ENCODE measurements at places on chromosomes 16 and 17.
A peak's percentile ranks its signal among the peaks of the same experiment; 100 is the strongest.

DNA sequence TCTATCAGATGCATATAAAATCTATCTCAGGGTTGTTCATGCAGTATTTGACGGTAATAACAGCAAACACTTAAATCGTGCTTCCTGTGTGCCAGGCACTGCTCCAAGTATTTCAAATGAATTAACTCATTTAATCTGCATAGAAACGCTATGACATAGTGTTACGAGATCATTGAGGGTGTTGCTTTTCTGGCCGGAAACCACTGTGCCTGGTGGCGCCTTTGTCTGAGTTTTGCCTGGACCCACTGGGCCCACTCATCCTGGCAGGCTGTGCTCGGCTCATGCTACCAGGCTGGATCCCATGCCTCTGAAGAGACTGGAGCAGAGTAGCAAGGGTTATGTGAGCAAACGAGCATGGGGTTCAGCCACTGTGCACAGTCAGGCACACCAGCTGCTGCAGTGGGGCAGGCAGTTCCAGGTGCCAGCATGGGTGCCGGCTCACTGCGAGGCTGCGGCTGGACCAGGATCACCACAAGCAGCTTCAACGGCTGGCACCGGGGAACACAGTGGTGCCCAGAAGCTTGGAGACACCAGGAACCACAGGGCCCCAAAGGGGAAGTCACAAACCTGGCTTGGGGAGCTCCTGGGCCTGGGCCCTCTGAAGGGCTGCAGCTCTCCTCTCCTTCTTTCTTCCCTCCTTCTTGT lies 45.9 kb upstream of the CLEC19A start:
- H3K4me1 ChIP-seq, result no peaks in the 10 kb centered on the region
- no peak overlapping the region for H3K27ac ChIP-seq
- H3K27me3 ChIP-seq, result no peaks in the 10 kb centered on the region
- H3K4me3 ChIP-seq, result no peak overlapping the region
- H3K36me3 ChIP-seq, result no peaks in the 10 kb centered on the region

DNA sequence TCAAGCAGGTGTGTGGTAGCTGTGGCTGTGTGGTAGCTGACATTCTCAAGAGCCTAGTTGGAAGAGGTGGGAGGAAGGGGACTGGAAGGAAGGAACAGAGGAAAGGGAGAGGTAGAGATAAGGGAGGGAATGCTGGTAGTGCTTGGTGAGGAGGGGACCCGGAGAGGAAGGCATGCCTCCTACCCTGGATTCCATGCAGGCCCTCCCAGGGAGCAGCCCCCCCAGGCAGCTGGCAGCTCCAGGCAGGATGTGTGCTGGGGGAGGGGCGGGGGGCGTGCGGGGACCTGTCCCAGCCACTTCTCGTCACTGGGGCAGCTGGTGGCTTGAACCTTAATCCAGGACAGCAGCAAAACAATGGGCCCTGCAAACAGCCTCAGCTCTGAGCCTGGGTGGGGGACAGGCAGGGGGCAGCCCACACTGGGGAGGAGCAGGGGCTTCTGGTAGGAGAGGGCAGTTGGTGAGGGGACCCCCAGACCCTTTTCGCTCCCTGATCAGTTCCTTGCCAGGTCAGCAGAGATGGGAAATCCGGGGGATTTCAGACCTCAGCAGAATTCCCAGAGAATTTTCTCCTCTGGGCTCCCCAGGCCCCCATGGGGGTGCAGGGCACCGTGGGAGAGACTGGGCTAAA lies 27.1 kb downstream of the ARHGAP23 start:
- H3K27me3 ChIP-seq, result peaks cover 86% of the 10 kb centered on the region
- no peak overlapping the region for H3K4me3 ChIP-seq
- no peak overlapping the region for H3K27ac ChIP-seq
- DNase-seq, result no peak
- H3K36me3 ChIP-seq, result no peaks in the 10 kb centered on the region

DNA sequence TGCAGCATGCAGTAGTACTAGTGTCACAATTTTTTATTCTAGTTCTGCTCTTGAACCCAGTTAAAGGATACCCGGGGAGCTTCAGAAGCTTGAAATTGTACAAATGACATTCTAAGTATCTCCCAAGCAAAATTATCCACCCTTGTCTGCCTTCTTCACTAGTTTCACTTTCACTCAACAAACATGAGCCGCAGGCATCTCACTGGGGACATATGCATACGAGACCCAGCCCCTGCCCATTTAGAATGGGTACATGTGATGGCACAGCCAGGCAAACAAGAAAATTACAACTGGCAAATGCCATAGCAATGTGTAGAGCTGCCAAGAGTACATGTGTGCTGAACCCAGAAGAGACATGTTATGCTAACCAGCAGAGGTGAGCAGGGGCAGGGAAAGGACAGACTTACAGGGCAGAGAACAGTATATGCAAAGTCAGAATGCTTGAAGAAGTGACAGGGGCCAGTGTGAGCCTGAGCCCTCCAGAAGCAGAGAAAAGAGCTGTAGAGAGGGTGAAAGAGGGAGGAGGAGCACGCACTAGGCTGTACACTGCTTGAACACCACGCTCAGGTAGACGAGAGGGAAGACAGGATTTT lies 8.3 kb downstream of the GINS2 start:
- no peak overlapping the region for H3K4me3 ChIP-seq
- peak overlapping the region; percentile 64 for H3K27ac ChIP-seq
- DNase-seq, result no peak
- H3K27me3 ChIP-seq, result no peaks in the 10 kb centered on the region
- H3K4me1 ChIP-seq, result peaks cover 17% of the 10 kb centered on the region

DNA sequence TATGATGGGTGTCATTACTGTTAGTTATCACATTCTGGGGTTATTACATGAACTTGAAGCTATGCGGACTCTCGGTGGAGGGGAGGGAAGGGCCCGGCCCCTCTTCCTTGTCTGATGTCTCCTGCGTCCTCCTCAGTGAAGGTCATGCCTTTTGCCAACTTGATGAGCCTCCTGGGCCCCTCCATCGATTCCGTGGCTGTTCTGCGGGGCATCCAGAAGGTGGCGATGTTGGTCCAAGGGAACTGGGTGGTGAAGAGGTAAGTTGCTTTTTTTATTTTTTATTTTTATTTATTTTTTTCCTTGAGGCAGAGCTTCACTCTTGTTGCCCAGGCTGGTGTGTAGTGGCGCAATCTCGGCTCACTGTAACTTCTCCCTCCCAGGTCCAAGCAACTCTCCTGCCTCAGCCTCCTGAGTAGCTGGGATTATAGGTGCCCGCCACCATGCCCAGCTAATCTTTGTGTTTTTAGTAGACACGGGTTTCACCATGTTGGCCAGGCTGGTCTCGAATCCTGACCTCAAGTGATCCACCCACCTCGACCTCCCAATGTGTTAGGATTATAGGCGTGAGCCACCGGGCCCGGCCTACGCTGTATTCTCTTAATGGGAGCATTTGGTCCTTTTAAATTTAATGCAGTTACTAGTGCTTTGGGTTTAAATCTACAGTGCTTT lies 21.6 kb downstream of the POLR3E start:
- no peak overlapping the region for H3K4me3 ChIP-seq
- H3K27ac ChIP-seq, result peak overlapping the region; percentile 46
- peaks cover 37% of the 10 kb centered on the region for H3K36me3 ChIP-seq
- H3K27me3 ChIP-seq, result no peaks in the 10 kb centered on the region
- DNase-seq, result peak; percentile 76
- peaks cover 4% of the 10 kb centered on the region for H3K4me1 ChIP-seq

- no peak overlapping the region for H3K4me3 ChIP-seq
- no peaks in the 10 kb centered on the region for H3K27me3 ChIP-seq
- H3K4me1 ChIP-seq, result peaks cover 24% of the 10 kb centered on the region
These were observed 18.4 kb upstream of the CORO6 start for GRCh38 chr17:29640981-29641642.

- DNase-seq, result no peak
- H3K36me3 ChIP-seq, result peaks cover 70% of the 10 kb centered on the region
- H3K27ac ChIP-seq, result no peak overlapping the region
- H3K4me1 ChIP-seq, result no peaks in the 10 kb centered on the region
- H3K4me3 ChIP-seq, result no peak overlapping the region
These were observed 11.8 kb downstream of the SETD1A start for GRCh38 chr16:30969246-30969842.

DNA sequence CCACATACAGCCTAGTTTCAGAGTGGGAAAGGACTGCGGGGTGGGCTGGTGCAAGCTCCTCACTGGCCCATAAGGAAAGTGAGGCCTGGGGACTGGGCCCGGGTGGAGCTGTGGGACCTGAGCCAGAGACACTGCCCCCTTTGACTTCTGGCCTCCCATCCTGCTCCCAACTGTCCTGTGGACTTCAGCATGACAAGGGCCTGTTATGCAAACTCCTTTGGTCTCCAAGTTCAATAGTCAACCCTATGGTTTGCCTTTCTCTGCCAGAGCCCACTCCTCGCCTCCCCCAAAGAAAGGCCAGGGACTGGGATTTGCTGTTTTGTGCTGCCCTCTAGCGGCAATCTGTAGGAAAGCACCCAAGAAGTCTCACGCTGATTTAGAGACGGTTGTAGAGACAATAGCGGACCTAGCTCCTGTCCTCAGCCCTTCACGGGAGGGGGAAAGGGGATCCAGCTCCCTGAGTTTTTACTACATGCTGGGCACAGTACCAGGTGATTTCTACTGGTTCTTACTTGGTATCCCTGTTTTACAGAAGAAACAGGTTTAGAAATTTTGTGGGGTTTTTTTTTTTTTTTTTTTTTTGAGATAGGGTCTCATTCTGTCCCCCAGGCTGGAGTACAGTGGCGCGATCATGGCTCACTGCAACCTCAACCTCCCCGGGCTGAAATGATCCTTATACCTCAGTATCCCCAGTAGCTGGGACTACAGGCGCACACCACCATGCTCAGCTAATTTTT lies 1.2 kb upstream of the TLCD3B start:
- H3K36me3 ChIP-seq, result peaks cover 1% of the 10 kb centered on the region
- peaks cover 86% of the 10 kb centered on the region for H3K27me3 ChIP-seq
- peak; percentile 77 for DNase-seq
- H3K4me1 ChIP-seq, result peaks cover 8% of the 10 kb centered on the region
- no peak overlapping the region for H3K27ac ChIP-seq

- DNase-seq, result no peak
- H3K27ac ChIP-seq, result peak overlapping the region; percentile 91
- H3K36me3 ChIP-seq, result peaks cover 21% of the 10 kb centered on the region
- peaks cover 38% of the 10 kb centered on the region for H3K4me1 ChIP-seq
- H3K27me3 ChIP-seq, result peaks cover 5% of the 10 kb centered on the region
These were observed 1.0 kb upstream of the HSBP1 start for GRCh38 chr16:83806731-83807130.

GRCh38 chr17:75069783-75070182 lies 18.0 kb upstream of the SLC16A5 start:
- H3K4me1 ChIP-seq, result peaks cover 42% of the 10 kb centered on the region
- no peak overlapping the region for H3K27ac ChIP-seq
- DNase-seq, result peak; percentile 49
- peaks cover 10% of the 10 kb centered on the region for H3K36me3 ChIP-seq
- H3K27me3 ChIP-seq, result peaks cover 4% of the 10 kb centered on the region

GRCh38 chr17:44044071-44044470 lies 22.4 kb downstream of the LSM12 start:
- H3K4me1 ChIP-seq, result peaks cover 21% of the 10 kb centered on the region
- no peak for DNase-seq

- peaks cover 15% of the 10 kb centered on the region for H3K27me3 ChIP-seq
- H3K4me3 ChIP-seq, result no peak overlapping the region
- no peak overlapping the region for H3K27ac ChIP-seq
- peaks cover 10% of the 10 kb centered on the region for H3K4me1 ChIP-seq
- DNase-seq, result no peak
These were observed 212.7 kb downstream of the CPPED1 start for GRCh38 chr16:12590963-12591362.

- no peaks in the 10 kb centered on the region for H3K36me3 ChIP-seq
- no peak overlapping the region for H3K4me3 ChIP-seq
- peaks cover 29% of the 10 kb centered on the region for H3K27me3 ChIP-seq
- no peak overlapping the region for H3K27ac ChIP-seq
These were observed 2.4 kb upstream of the MARVELD3 start for GRCh38 chr16:71623597-71623996.

DNA sequence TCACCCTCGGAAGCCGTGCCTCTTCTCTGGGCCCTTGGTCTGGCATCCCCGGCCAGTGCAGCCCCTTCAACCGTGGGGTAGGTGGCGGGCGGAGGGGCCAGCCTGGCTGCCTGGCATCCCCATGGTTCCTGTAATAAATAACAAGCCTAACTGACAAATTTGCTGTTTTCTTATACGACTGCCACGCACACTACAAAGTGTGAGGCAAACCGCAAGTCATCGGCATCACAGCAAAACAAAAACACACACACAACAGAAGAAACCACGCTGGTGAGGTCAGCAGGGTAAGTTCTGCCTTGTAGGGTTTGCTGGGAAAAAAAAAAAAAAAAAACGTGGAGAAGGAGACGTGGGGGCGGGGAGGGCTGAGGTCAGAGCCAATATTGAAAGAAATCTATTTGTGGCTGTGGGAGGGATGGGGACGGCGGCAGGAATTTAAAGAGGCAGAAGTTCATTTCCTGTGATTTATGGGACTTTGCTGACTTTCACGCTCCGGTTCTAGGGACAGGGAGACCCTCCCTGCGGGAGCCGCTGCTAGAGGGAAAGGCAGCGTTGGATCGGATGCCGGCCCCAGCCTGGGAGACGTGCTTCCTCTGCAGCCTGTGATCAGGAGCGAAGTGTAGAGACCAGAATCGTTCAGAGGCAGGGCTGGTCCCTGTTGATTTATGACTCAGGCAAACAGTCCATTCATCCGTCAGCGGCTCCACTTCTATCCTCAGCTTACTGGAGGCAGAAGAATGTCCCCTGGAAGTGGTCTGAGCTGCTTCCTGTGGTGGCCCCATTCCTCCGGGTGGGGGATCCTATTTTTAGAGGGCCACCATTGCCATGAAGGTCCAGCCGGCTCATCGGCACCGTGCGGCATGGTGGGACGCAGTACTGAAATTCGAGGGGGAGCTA lies 162.8 kb downstream of the FOXL1 start:
- H3K36me3 ChIP-seq, result no peaks in the 10 kb centered on the region
- peak overlapping the region; percentile 48 for H3K4me3 ChIP-seq
- peaks cover 9% of the 10 kb centered on the region for H3K4me1 ChIP-seq
- no peak overlapping the region for H3K27ac ChIP-seq

DNA sequence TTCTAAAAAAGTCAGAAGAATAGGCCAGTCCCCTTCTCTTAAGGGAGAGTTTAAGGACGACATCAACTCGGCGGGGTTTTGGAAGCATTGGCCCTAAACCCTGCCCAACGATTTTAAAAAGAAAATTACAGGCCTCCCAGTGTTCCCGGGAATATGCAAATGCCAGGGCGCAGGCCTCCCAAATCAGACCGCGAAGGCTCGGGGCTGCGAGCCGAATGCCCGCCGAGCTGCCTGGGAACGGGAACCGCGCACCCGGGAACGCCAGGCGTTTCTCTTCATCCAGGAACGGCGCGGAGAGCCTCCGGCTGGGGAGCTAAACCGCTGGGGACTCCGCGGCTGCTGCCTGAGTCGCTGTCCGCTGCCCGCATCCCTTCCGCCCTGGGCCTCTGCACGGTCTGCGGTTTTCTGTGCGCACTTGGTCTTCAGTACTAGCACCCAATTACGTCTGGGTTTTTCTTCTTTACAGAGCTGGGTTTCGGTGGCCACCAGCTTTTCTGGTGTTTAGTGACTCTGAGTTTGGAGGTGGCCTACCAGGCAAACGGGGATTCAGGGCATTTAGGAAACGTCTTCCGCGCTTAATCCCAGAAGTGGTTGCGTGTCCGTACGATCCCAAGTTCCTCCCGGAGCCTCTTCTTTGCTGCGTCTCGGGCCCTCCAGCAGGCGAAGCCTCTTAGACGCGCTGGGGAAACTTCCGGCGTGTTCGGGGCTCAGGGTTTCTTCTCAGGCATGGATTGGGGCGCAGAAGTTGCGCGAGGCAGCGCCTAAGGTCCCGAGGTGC lies 5.7 kb downstream of the IRX5 start:
- peak overlapping the region; percentile 13 for H3K4me3 ChIP-seq
- DNase-seq, result no peak
- peak overlapping the region; percentile 58 for H3K27ac ChIP-seq
- H3K27me3 ChIP-seq, result peaks cover 100% of the 10 kb centered on the region
- peaks cover 25% of the 10 kb centered on the region for H3K4me1 ChIP-seq
- peaks cover 8% of the 10 kb centered on the region for H3K36me3 ChIP-seq

Measured in activated naive CD4-positive, alpha-beta T cell treated with anti-CD3 and anti-CD28 coated beads, Interleukin-2, amount 10 ng/mL, durations not matched to agents 7 days and 5 days (primary cell).